Kidney capillary endothelial cell (primary cell): ENCODE measurements at places on chromosomes 2 and 18.

GRCh38 chr18:48733643-48734253, 194.9 kb downstream of the CTIF start:
- DNase-seq: no peak

- DNase-seq: no peak
These were observed 31.5 kb upstream of the LGALSL start for GRCh38 chr2:64422466-64422865.

DNA sequence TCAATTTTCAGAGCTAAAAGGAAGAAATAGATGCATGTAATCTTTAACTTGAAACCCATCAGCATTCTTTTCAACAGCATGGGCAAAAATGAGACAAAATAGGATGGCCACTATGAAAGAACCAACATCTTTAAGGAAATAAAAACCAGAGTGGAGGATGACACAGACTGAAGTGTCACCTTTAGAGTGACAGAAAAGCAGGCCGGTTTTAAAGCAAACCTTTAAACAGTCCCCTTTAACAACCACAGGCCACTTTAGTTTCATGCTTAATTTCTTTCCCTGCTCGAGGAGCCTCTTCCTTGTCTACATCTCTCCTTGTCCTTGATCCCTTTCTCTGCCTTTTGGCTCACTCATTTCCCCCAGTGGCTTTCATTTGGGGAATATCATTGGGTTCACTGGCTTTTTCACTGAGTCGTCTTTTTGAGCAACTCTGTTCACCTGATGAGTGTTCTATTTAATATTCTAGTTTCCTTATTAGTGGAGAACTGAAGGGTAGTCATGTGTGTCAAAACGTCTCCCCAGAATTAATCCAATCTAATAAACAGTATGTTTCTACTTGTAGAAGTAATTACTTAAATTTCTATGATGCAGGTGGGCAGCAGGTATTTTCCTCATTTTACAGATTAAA, 72.5 kb downstream of the DOCK10 start:
- no peak for DNase-seq

- peak; percentile 41 for DNase-seq
These were observed 88.4 kb downstream of the PMAIP1 start for GRCh38 chr18:59988098-59988706.

DNA sequence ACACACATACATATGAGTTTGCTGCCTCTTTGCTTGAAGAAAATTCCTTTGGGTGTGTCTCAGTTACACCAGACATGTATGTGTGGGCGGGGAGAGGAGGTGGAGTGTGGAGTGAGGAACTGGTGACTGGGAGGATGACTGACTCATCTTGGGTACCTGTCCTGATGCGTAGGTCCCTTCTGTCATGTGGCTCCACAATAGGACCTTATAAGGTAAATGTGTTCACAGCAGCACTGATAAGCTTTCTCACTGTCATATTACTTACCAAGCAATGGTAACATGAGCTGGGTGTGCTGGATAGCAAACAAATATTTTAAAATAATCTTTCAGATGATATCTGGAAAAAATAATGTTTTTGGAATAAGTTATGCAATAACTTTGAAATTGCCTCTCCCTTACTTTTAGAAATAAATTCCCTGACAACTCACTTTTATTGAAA, 45.1 kb downstream of the SLC9A2 start:
- DNase-seq: no peak

- DNase-seq: no peak
These were observed 22.6 kb upstream of the ICOS start for GRCh38 chr2:203913947-203914346.

DNA sequence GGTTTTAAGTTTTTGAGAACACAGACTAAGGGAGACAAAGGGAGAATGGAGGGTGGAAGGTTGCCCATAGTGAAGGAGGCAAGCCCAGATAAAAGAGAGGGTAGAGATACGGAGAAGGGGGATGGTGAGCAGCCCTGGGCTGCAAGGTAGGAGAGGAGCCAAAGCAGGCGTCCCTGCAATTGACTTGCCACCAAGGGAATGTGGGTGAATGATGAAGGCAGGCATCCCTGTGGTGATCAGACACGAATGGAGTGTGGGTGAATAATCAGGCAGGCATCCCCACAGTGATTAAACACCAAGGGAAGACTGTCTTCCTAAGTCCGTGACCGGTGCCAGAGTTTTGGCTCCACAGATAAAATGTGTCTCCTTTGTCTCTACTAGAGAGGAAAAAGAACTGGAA, 16.5 kb upstream of the ALPK2 start:
- no peak for DNase-seq

GRCh38 chr18:67771271-67771670, 254.8 kb upstream of the DSEL start:
- DNase-seq: peak; percentile 42

GRCh38 chr2:223315813-223316212, 263.8 kb downstream of the KCNE4 start:
- DNase-seq: no peak

DNA sequence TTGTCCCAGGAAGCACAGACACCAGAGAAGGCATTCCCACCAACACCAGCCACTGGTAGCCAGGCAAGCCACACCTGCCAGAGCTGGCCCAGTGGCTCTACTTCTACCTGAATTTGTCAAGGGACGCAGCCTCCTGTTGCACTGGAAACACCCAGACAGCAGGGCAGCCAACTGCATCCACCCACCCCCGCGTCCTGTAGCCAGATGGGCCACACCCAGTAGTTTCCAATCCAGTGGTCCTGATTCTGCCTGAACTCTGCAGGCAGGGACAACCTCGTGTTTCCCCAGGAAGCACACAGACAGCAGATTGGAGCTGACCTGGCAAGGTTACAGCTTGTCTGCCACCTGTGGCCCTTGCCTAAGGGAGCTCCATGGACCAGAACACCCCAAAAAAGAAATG, 18.2 kb downstream of the PFN4 start:
- DNase-seq: no peak

- DNase-seq: no peak
These were observed 20.6 kb upstream of the ANKRD53 start for GRCh38 chr2:70957798-70958197.

DNA sequence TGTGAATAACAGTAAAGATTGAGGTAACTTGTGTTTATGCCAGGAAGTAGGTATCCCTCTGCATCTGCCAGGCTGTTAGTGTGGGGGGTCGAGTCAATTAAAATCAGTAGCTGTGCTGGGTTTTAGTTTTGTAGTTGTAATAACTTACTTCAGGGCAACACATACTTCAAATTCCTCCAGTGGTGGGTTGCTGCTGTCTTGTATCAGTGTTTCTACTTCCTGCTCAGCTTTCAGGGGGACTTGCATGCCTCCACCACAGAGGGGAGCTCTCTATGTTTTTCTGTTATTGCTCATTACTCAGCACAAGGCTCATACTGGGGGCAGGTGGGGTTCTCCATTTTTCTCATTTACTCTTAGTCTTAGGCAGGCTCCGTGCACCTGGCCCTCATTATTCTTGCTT, 136.8 kb downstream of the CAPN13 start:
- no peak for DNase-seq

DNA sequence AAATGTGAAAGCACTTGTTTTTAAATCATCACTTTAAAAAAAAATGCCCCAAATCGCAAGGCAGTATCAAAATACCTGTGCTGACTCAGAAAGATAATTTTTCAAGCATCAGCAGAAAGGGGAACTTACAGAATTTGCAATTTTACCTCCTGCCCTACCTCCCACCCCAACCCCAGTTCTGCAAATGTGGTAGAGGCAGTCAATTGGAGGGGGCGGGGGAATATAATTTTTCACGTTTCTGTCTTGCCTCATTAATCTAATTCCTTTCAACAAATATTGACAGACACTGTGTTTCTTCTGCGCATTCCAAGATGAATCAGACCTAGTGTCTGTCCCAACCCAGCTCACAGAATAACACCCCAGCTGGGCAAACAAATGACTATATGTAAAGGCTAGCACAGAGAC, 76.8 kb downstream of the ALPK2 start:
- DNase-seq: no peak

DNA sequence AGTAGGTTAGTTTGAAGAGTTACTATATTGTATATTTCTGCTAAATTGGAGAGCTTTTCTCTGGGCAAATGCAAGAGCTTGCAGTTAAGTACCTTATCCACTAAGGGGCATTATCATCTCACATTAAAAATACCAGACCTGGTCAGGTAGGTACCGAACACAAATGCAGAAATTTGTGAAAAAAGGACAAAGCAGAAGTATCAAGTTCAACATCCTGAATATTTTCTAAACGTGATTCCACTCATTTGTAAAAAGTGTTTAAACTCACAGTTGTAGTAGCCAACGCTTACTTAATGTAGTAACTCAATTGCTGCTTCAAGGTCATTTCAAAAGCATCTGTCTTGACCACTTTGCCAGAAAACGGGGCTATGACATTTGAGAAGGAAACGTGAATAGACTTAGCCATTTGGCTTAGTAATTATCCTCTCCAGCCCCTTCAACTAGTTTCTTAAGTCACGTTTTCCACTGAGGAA, 52.1 kb downstream of the CYRIA start:
- no peak for DNase-seq

GRCh38 chr2:95348609-95349567, 51.7 kb downstream of the KCNIP3 start:
- no peak for DNase-seq

GRCh38 chr18:33761363-33761762, 183.3 kb downstream of the ASXL3 start:
- DNase-seq: peak; percentile 16

DNA sequence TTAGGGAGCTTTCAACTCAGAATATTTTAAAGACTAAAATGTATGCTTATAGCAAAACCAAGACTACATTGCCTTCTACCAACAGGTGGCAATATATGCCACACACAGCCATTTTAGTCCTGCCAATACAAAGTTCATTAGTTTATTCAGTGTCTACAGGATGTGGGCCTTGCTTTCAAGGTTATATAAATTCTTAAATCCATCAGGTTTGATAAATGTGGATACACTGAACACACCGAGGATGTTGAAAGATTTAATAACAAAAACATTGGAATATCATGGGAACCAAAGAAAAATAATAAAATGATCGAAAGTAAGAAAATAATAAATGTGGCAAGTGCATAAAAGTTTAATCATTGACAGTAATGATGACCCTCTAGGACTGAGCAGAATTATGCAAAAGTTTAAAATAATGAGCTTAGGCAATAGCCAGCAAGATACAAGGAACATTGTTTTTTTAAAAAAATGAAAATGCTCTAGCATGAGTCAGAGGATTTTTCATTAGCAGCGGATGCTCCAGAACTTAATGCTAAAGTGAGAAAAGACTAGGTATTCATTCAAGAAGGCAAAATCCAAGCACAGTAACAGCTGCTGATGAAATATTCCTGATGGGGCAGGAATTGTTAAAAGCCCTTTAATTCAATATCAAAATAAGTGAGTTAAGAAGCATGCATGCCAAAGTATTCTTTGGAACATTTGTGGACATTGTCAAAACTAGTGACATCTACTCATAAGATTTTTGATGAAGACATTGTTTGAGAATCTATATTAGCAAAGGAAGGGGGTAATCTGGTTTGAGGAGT, 14.2 kb downstream of the SCN9A start:
- peak; percentile 57 for DNase-seq

GRCh38 chr2:196887431-196887830, 39.1 kb downstream of the PGAP1 start:
- no peak for DNase-seq

- DNase-seq: no peak
These were observed 54.6 kb downstream of the LAMA3 start for GRCh38 chr18:23743733-23744333.

DNA sequence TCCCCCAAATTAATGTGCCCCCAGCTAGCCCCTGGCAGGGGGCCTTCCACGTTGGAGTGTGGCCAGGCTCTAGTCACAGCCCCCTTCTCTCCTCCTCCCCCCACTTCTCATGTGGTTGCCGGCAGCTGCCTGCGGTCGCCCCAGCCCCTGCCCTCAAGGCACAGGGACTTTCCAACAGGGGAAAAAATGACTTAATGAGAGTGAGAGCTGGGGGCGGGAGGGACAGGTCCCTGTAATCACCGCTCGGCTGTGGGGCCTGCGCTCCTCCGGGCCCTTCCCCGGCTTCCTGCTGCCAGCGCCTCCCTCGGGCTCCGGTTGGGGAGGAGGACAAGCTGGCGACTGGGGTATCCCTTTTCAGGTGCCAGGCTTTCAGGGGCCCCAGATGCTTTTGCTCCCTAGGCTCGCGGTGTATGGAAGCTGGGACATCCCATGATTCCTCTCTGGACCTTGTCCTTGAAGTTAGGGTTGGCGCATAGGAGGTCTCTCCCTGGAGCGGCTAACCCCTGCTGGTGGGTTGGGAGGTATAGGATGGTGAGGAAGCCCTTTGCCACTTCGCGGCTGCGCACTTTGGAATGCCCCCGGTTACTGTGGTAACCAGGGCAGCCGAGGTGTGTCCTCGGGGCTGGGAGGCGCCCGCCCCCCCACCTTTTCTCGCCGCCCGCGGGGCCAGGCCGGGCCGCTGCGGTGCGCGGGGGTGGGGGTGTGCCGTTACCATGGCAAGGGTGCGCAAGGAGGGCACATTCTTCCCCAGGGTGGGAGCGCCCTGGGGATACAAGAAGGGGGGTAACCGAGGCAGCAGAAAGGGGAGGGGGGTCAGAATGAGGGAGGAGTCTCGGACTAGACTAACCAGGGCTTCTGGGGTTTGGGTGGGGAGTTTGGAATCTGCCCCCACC, 16.1 kb downstream of the WNT10A start:
- no peak for DNase-seq

GRCh38 chr2:8412082-8412481, 269.8 kb upstream of the ID2 start:
- DNase-seq: no peak

- DNase-seq: no peak
These were observed 97.1 kb downstream of the ZBTB7C start for GRCh38 chr18:48312066-48312465.

DNA sequence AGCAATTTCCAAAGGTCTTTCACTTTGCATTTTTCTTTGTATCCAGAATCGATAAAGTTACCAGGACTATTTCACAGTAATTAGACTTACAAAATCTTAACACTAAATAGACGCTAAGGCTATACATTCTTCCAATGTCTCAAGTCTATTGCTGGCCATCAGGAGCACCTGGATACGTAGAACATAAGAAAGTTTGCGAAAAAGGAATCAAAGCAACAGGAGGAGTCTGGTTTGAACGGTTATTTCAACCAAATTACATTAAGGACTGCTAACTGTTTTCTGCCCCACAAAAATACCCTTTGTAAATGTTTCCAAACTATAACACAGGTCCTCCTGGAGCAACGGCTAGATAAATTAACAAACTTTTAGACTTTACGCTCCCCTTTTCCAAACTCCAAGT, 1.4 kb upstream of the HNRNPA3 start:
- DNase-seq: no peak

DNA sequence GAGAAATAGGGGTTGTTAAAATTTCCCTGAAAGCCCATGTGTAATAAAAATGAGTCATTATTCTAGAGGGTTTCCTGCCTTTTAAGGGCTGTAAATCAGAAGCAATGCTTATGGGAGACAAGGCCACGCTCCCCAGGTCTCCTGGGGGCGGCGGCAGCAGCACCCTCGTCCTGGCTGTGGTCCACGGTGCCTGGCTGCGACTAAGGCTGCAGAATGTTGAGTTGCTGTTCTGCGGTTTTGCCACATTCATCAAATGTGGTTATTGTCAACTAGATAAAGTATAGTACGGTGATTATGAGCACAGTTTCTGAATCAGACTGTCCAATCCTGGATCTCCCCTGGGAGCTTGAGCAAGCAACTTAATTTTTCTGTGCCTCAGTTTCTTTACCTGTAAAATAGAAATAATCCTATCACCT, 11.9 kb upstream of the AGFG1 start:
- no peak for DNase-seq
